Nephron progenitor cell (in vitro differentiated cells): ENCODE measurements at places on chromosomes 13 and 19.

- H3K27me3 ChIP-seq = no peaks in the 10 kb centered on the region
- DNase-seq = no peak
- no peaks in the 10 kb centered on the region for H3K4me1 ChIP-seq
- no peak overlapping the region for H3K27ac ChIP-seq
- H3K36me3 ChIP-seq = peaks cover 15% of the 10 kb centered on the region
Observed at GRCh38 chr13:44974056-44974793, 15.0 kb downstream of the NUFIP1 start.

DNA sequence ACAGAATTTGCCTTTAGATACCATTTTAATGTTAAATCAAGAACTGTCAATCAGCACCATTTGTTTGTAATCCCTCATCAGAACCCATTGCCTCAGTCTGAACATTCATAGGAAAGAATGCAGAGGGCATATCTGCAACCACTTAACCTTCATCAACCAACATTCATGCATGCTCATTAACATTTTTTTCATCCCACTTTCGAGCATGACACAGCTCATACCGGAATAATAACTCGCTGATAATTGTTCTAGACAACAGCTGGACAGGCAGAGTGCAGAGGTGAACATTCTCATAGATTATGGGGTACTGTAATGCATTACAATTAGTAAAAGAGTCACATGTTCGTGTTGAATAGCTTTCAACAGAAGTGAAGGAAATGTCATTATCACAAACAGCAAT, 216.8 kb downstream of the DIAPH3 start:
- no peaks in the 10 kb centered on the region for H3K27me3 ChIP-seq
- no peak overlapping the region for H3K27ac ChIP-seq
- H3K4me3 ChIP-seq = no peak overlapping the region
- H3K36me3 ChIP-seq = no peaks in the 10 kb centered on the region
- DNase-seq = no peak
- H3K4me1 ChIP-seq = peaks cover 6% of the 10 kb centered on the region

DNA sequence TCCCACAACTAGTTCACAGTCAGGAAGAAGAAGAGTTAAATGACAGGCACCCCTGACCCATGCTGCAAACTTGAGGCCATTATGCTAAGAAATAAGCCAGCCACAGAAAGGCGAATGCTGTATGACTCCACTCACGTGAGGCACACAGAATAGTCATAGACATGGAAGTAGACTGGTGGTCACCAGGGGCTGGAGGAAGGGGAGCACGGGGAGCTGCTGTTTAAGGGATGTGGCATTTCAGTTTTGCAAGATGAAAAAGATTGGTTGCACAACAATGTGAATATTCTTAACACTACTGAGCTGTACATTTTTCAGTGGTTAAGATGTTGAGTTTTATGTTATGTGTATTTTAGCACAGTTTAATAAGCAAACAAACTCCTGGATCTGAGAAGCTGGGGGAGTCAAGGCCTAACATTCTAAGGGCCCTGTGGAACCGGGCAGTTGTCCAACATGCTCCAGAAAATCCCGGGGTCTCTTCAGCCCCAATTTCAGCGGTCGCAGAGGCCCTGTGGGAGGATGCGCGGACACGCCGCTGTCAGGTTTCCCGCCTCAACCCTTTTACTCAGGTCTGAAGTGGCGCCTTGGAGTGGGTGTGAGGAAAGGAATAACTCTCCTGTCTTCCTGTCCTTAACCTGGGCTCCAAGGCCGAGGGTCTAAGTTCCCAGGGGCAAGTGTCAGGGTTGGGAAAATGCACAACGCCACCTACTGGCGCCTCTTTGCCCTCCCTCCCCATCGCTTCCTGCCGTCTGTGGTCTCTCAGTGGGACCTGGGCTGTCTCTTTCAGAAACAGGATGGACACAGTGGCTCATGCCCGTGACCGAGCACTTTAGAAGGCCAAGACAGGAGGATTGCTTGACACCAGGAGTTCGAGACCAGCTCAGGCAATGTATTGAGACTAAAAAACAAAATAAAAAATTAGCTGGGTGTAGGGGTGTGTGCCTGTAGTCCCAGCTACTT, 4.4 kb upstream of the TMEM272 start:
- peaks cover 16% of the 10 kb centered on the region for H3K27me3 ChIP-seq
- no peaks in the 10 kb centered on the region for H3K36me3 ChIP-seq
- no peak overlapping the region for H3K4me3 ChIP-seq
- peak; percentile 60 for DNase-seq

GRCh38 chr13:62512194-62513141, 1096.8 kb upstream of the PCDH20 start:
- H3K27ac ChIP-seq = no peak overlapping the region

DNA sequence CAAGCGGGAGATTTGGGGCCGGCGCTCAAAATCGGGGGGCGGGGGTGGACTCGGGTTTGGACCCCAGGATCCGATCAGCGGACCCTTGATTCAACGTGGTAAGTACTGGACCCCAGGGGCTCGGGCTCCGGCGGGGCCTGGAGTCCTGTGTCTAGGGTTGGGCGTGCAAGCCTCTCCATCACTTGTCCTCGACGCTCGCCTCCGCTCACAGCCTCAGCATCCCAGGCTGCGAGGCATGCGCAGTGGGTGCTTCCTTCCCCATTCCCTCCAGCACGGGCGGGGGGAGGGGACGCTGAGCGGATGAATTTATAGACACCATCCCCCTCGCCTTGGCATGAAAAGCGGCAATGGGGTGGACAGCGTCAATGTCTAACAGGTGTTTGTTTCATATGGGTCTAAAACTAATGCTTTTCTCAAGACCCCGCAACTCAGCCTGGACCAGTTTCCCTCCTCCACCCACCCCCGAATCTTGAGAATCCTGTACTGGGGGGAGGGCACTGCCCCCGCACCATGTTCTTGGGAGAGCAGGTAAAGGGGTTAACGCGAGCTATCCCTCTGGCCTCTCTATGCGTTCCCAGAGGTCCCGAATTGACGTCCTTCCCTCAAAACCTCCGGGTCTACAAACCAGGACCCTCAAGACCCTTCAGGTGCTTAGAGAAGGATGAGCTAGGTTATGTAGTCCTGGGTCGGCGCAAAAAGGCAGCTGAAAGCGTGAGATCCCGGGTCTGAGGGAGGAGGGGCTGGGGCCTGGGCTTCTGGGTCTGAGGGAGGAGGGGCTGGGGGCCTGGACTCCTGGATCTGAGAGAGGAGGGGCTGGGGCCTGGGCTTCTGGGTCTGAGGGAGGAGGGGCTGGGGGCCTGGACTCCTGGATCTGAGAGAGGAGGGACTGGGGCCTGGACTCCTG, 579 bp downstream of the CPT1C start:
- H3K27ac ChIP-seq = peak overlapping the region; percentile 87
- DNase-seq = peak; percentile 86
- H3K27me3 ChIP-seq = no peaks in the 10 kb centered on the region
- H3K36me3 ChIP-seq = peaks cover 18% of the 10 kb centered on the region
- H3K4me1 ChIP-seq = peaks cover 65% of the 10 kb centered on the region

GRCh38 chr13:33276570-33276969, 9.0 kb downstream of the STARD13 start:
- H3K27ac ChIP-seq = no peak overlapping the region
- no peaks in the 10 kb centered on the region for H3K4me1 ChIP-seq
- no peak for DNase-seq
- H3K4me3 ChIP-seq = no peak overlapping the region
- H3K27me3 ChIP-seq = peaks cover 29% of the 10 kb centered on the region
- no peaks in the 10 kb centered on the region for H3K36me3 ChIP-seq

DNA sequence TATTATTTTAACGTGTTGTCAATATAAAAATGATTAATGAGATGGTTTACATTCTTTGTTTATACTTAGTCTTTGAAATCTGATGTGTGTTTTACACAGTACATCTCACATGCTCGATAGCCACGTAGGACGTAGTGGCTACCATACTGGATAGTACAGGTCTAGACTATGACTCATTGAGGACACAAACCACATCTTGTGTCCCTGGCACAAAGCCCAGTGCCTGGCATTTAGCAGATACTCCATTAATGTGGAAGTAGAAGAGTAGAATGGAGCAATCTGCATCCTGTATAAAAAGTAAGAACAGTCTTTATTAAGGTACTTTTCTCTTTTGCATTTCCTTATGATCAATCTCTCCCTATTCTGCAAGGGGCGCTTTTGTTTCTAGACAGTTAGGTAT, 49.0 kb upstream of the FRY start:
- H3K4me1 ChIP-seq = no peaks in the 10 kb centered on the region
- no peak overlapping the region for H3K27ac ChIP-seq
- H3K36me3 ChIP-seq = no peaks in the 10 kb centered on the region
- no peak overlapping the region for H3K4me3 ChIP-seq

- peaks cover 56% of the 10 kb centered on the region for H3K36me3 ChIP-seq
- no peak overlapping the region for H3K27ac ChIP-seq
- H3K27me3 ChIP-seq = no peaks in the 10 kb centered on the region
- H3K4me1 ChIP-seq = no peaks in the 10 kb centered on the region
Observed at GRCh38 chr13:41848435-41849255, 112.3 kb downstream of the VWA8 start.

DNA sequence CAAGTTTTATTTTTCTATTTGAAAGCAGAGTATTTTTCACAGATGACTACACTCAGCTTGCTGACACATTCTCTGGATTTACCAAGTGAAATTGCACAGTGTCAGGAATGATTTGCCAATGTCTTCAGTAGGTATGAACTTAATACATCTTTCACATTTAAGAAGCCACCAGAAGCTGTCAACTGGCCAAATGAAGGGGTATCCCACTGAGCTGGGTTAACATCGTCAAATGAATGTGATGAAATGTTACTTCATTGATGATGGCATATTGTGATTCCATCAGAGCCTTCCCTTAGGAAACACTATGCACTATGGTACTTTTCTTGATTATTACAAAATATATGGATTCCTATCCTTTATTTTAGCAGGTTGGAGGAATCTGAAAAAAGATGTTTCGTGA, 592.3 kb downstream of the FGF9 start:
- no peak overlapping the region for H3K4me3 ChIP-seq
- no peak overlapping the region for H3K27ac ChIP-seq
- peaks cover 31% of the 10 kb centered on the region for H3K4me1 ChIP-seq
- DNase-seq = no peak
- H3K36me3 ChIP-seq = peaks cover 33% of the 10 kb centered on the region

- no peaks in the 10 kb centered on the region for H3K4me1 ChIP-seq
- peaks cover 11% of the 10 kb centered on the region for H3K27me3 ChIP-seq
- peaks cover 4% of the 10 kb centered on the region for H3K36me3 ChIP-seq
- no peak for DNase-seq
Observed at GRCh38 chr13:47707414-47707813, 293.7 kb downstream of the SUCLA2 start.

DNA sequence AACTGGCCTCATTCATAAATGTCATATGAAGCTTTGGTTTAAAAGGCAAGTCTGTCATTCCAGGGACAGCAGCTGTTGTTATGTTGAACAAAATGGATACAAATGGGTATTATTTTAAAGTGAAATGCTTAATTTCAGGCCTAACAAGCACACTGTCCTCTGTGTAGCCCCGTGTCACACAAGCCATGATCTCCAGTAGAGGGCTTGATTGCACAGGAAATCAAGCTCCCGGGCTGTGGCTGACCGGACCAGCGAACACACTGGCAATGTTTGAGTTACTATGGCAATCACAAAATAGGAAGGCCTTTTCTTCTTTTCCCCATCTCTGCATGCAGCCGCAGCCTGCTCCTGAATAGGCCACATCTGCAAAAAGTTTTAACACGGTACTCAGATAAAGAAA, 64.0 kb upstream of the GSX1 start:
- peak; percentile 28 for DNase-seq
- H3K36me3 ChIP-seq = no peaks in the 10 kb centered on the region
- peaks cover 12% of the 10 kb centered on the region for H3K27me3 ChIP-seq
- no peak overlapping the region for H3K27ac ChIP-seq
- no peak overlapping the region for H3K4me3 ChIP-seq

DNA sequence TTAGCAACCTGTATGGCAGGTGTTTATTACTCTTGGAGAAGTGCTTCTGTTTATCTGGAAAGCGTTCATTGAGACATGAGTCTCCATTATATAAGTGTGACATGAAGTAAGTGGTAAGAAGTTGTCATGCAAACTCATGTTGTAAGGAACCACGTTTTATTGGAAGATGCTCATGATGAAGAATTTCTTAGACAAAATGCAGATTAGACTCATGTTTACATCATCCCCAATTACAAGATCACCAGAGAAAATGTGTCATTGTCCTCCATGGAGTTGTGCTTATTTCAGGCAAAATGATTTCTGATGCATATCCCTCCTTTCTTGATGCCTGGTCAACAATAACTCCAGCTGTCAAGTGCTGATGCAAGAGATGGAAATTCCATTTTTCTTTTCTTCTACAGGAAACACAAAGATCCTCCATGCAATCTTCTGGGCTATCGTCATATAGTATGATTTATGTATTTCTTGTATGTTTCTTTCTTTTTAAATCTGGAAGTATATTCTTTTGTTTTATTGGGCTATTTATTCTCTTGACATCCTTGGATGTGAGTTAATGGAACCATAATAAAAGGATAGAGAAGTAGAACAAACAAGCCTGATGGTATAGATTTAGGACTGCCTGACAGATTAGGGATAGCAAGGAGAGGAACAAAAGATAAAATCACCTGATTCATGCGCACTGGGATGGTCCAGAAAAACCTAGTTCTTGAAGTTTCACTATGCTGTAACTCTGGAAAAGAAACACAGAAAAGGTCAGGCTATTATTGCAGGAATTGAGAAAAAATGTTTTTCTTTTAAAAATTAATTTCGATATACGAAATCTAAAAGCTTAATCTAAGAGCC, 50.7 kb upstream of the DIAPH3 start:
- H3K36me3 ChIP-seq = no peaks in the 10 kb centered on the region
- DNase-seq = no peak
- H3K27ac ChIP-seq = no peak overlapping the region
- no peaks in the 10 kb centered on the region for H3K27me3 ChIP-seq
- H3K4me1 ChIP-seq = peaks cover 10% of the 10 kb centered on the region

DNA sequence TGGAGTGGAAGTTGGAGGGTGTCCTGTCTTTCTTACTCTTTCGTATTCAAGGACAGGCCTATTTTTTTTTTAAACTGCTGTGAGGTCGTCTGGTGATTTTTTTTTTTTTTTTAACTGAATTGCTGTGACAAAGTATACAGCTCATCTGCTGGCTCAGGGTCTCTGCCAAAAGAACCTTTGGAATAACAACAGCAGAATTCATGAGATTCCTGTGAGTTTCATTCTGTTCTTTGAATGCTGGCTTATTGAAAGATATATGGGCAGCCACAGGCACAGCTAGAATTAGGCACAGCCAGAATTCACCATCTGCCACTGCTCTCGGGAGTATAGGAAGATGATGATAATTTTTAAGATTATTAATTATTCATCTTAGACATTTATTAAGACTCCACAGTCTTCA, 21.4 kb upstream of the FRY start:
- H3K27me3 ChIP-seq = peaks cover 7% of the 10 kb centered on the region
- no peaks in the 10 kb centered on the region for H3K36me3 ChIP-seq
- H3K4me3 ChIP-seq = no peak overlapping the region
- H3K4me1 ChIP-seq = peaks cover 10% of the 10 kb centered on the region

DNA sequence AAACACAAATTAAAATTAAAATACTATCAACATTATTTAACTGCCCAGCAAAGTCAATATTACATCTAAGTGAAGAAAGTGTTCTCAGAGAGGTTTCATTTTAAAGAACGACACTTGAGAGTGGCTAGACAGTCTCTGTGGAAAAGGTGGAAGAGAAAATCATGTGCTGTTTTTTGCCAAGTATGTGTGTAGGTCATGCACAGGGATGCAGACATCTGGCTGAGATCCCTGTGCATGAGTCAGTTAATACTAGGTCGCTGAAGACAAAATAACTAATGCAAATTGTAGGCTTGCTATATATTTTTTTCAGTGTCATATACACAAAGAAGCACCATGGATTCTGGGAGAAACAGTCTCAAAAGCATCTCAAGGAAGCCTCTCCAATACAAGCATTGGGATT, 44.3 kb upstream of the ENOX1 start:
- H3K27me3 ChIP-seq = no peaks in the 10 kb centered on the region
- no peak for DNase-seq
- no peak overlapping the region for H3K27ac ChIP-seq
- H3K4me3 ChIP-seq = no peak overlapping the region

GRCh38 chr13:19185865-19186645, 4.4 kb upstream of the TUBA3C start:
- no peak overlapping the region for H3K4me3 ChIP-seq
- peaks cover 5% of the 10 kb centered on the region for H3K36me3 ChIP-seq
- H3K4me1 ChIP-seq = no peaks in the 10 kb centered on the region
- DNase-seq = no peak
